ENCODE measurements at places on chromosomes 3 and 15.

GRCh38 chr3:57184526-57184925 lies 15.3 kb downstream of the HESX1 start:
- DNase-seq = no peak

- no peak for DNase-seq
Measured at GRCh38 chr15:41347236-41347635, 14.6 kb downstream of the NUSAP1 start.

DNA sequence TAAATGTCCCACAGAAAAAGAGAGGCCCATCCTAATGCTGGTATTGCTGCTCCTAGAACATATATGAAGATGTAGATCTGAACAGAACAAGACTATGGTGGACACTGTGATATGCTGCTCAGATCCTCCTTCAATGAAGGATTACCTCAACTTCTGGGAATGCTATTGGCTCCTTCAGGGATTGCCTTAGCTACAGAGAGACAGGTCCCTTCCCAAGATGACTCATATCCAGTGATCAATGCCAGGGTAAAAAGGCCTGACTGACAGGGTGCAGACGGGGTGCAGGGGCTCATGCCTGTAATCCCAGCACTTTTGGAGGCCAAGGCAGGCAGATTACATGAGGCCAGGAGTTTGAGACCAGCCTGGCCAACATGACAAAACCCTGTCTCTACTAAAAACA lies 20.5 kb upstream of the STAG1 start:
- DNase-seq = no peak

GRCh38 chr3:23738944-23739343 lies 66.8 kb upstream of the UBE2E1 start:
- no peak for DNase-seq

GRCh38 chr3:50337175-50337861 lies 3.3 kb downstream of the RASSF1 start:
- peak; percentile 99 for DNase-seq

GRCh38 chr3:43892061-43892460 lies 201.3 kb downstream of the ABHD5 start:
- no peak for DNase-seq

DNA sequence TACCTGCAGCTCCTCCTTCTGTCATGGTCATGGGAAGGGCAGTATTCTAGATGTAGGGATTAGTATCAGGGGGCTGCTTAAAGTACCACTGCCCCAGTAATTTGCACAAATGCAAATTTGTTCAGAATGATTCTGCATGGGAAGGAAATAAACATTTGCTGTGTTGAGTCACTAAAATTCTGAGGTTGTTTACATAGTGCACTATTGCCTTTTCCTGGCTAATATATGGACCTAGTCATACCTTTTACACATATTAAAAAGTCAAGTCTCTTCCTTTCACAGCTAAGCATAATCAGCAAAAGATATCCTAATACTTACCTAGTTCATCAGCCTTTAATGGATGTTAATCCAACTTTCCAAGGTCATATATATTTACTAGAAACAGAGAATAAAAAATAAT lies 746.4 kb upstream of the NR2F2 start:
- no peak for DNase-seq

GRCh38 chr15:63891079-63891767 lies 57.5 kb upstream of the HERC1 start:
- peak; percentile 69 for DNase-seq

- no peak for DNase-seq
Measured at GRCh38 chr3:158167737-158168557, 58.1 kb downstream of the RSRC1 start.

DNA sequence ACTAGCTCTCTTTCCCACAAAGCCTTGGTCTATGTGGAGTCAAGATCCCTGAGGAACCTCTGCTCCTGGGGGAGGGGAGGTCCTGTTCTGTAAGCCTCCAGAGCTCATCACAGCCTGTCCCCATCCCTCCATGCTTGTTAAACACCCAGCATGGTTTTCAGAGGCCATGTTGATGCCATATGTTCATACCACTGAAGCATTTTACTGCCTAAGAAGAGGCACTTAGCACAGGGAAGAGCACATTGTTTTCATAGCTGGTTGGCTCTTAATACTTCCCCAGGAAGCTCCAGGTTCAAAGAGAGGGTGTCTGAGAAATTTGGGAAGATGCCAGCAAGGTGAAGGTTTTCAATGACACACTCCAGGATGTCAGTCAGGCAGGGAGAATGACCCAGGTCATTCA lies 25.6 kb downstream of the CPNE4 start:
- DNase-seq = no peak

DNA sequence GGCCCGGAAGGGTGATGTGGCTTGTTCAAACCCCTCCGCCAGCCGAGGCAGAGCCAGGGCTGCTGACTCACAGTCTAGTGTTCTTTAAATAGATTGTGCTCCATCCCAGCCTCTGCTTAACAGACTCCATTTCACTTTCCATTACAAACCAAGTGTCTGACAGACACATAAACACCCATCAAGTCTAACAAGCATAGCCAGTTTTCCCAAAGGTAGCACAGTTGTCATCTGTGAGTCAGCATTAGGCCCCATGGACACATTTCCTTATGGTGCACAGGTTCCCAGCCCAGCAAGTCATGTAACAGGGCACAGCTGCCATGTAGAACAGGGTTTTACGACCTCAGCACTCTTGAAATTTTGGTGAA lies 109.9 kb upstream of the RAP2B start:
- DNase-seq = no peak

- peak; percentile 31 for DNase-seq
Measured at GRCh38 chr15:43086551-43086950, 19.3 kb downstream of the UBR1 start.

DNA sequence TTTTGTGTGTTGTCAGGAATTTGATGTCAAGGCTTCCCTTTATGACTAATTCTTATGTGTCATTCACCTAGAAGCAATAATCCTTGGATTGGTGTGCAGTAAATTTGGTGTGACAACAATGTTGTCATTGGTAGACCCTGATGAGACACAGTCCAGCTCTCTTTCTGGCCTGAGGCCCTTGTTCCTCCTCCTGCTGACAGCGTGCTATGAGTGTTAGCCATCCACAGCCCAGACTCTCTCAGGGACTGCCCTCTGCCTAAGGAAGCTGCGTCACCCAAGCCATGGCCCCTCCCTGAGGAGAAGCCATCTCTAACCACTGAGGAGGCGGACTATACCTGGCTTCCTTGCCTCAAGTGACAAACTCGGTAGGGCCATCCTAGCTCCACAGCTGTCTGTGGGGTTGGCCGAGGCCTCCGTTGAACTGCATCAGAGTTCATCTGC lies 13.3 kb upstream of the TM4SF1 start:
- DNase-seq = no peak

GRCh38 chr15:31300981-31301672 lies 25.5 kb upstream of the KLF13 start:
- no peak for DNase-seq

DNA sequence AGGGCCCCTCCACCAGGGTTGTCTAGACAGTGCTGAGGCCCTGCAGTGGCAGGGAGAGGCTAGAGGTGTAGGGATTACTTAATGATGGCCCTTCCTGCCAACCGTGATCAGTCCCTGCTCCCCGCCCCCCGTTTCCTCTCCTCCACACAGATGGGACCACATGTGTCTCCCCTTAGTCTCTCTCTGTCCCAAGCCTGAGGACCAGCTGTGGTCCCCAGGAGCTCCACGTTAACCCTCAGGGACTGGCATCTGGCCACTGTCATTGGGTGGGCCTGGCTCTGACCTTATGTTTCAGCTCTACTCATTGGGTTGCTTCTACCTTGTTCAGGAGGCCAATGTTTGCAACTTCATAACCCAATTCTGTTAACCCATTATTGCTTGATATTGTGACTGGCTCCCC lies 6.0 kb upstream of the ALPK3 start:
- no peak for DNase-seq

DNA sequence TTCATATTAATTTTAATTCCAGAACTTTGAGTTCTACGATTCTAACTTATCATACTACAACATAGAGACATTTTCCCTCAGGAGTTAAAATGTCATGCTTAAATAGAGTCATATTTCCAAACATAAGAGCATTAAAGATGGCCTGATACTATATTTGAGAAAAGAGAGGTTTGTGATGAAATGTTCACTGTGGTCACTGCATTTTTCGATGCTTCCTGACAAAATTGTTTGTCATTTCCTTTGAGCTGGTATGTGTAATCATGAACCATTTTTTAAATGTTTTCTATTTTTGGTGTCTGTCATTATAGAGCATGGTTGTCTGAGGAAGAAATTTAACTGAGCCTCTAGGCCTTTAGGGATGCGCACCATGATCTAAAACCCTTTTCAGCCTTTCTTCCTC lies 721.4 kb upstream of the NR2F2 start:
- DNase-seq = no peak

DNA sequence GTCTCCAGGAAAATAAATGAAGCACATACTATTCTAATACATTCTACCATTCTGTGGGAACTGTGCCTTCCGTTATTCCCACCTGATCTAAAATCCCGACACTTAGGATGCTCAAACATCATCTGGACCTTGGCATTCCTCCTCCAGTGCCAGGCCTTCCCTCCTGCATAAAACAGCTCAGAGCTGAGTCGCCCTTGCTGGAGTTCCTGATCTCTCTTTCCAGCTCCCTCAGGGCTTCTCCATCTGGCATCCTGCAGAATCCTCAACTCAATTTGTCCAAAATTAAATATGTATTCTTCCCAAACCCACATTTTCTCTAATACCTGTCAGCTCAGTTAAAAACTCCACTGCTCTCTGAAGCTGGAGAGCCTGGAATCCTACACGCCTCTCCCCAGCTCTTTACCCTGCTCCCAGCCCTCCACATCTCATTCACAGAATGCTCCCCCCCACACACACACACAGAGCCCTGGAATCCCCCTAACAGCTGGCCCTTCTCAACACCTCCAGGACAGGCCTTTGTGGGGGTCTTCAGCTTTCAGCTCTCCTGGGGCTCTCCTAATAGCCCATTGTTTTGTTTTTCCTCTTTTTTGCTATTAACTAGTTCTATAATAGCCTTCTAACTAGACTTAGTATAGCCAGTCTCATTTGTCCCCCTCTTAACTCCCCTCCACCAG lies 78.5 kb downstream of the HMG20A start:
- no peak for DNase-seq
